Camera-type eye (tissue), 1 donor: ENCODE measurements at places on chromosomes 7 and 10. TPM values are rescaled to one million over a fixed set of nuclear protein-coding genes. Genes with fewer than 3 reads are reported as not detected.

KDM7A gene
- 31.1 TPM for total RNA-seq

ITPRID1 gene
- total RNA-seq, result 0.11 TPM

CHAT gene
- total RNA-seq, result 1.8 TPM

FAM241B gene
- 5.1 TPM for total RNA-seq

KLLN gene
- 0.55 TPM for total RNA-seq

ASIC3 gene
- 4.4 TPM for total RNA-seq

PIP gene
- total RNA-seq, result not detected

GPR158 gene
- total RNA-seq, result 4.9 TPM

EN2 gene
- 0.11 TPM for total RNA-seq

HYAL4 gene
- total RNA-seq, result not detected

IGF2BP3 gene
- total RNA-seq, result 37.9 TPM

GCK gene
- total RNA-seq, result 5.9 TPM

GLI3 gene
- total RNA-seq, result 30.2 TPM
